Activated CD4-positive, alpha-beta T cell treated with anti-CD3 and anti-CD28 coated beads, Interleukin-2, amount 50 U/mL, for 24 hours (primary cell): ENCODE measurements at places on chromosomes 13 and 19.
A peak's percentile ranks its signal among the peaks of the same experiment; 100 is the strongest.

GRCh38 chr19:14022469-14022868 is 5.5 kb upstream of the RLN3 start:
- no peak for DNase-seq

GRCh38 chr19:12783291-12783848 is 7.9 kb upstream of the JUNB start:
- DNase-seq = no peak

DNA sequence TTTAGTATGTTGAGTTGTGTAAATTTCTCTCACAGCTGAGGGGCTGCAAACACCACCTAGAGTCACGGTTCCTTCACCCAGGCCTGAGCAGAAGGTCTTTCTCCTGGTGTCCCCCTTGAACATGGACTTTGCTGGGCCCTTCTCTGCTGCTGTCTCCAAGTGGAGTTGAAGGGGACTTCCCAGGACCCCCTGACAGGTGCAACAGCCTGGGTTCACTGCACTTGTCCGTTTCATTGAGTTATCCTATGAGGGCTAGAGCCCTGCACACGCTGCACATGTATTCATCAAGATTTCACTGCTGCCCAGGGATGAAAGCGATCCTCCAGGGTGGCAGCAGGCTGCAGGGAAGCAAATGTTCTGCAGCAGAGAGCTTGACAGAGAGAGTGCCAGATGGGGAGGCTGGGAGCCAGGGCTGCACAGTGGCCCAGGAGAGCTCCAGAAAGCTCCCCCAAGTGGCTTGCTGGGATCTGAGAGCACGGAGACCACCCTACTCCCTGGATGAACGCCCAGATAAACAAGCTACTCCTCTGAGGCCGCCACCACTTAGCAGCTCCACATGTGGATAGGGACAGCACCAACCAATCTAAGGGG is 10.3 kb downstream of the TMEM272 start:
- DNase-seq = no peak

- no peak for DNase-seq
These were observed 25.2 kb downstream of the RXFP2 start for GRCh38 chr13:31764556-31764955.

- DNase-seq = no peak
These were observed 86.2 kb upstream of the FRY start for GRCh38 chr13:31945202-31945961.

GRCh38 chr19:48216933-48217332 is 38.8 kb downstream of the CARD8 start:
- DNase-seq = no peak

GRCh38 chr13:113297370-113298042 is 467 bp downstream of the LAMP1 start:
- peak; percentile 24 for DNase-seq

GRCh38 chr19:13154241-13154778 is 4.1 kb downstream of the IER2 start:
- DNase-seq = peak; percentile 51

GRCh38 chr13:100088644-100089464 is at the start of gene PCCA:
Gene PCCA, plus strand, starts transcription at chr13:100089093. Its CDS starts 28 bp downstream, at chr13:100089121.
- DNase-seq = peak; percentile 76

DNA sequence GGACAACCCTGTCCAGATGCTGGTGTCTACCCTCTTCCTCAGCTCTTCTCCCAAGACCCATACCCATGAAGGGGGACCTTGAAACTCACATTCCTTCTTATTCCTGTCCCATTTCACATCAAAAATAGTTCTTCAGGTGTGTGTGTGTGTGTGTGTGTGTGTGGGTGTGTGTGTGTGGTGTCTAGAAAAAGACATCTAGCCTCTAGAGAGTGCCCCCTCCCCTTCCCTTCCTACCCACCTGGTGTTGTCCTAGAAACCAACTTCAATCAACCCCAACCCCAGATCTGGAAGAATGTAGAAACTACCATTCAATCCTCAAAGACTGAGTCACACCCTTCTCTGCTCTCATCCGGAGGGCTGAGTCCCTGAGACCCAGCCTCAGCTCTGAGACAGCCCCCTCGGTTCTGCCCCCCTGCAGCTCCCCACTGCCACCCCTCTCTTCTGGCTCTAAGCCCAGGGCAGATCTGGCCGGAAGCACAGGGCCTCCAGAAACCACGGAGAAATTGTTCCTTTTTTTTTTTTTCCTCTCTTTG is 3.5 kb downstream of the KCNN4 start:
- no peak for DNase-seq

DNA sequence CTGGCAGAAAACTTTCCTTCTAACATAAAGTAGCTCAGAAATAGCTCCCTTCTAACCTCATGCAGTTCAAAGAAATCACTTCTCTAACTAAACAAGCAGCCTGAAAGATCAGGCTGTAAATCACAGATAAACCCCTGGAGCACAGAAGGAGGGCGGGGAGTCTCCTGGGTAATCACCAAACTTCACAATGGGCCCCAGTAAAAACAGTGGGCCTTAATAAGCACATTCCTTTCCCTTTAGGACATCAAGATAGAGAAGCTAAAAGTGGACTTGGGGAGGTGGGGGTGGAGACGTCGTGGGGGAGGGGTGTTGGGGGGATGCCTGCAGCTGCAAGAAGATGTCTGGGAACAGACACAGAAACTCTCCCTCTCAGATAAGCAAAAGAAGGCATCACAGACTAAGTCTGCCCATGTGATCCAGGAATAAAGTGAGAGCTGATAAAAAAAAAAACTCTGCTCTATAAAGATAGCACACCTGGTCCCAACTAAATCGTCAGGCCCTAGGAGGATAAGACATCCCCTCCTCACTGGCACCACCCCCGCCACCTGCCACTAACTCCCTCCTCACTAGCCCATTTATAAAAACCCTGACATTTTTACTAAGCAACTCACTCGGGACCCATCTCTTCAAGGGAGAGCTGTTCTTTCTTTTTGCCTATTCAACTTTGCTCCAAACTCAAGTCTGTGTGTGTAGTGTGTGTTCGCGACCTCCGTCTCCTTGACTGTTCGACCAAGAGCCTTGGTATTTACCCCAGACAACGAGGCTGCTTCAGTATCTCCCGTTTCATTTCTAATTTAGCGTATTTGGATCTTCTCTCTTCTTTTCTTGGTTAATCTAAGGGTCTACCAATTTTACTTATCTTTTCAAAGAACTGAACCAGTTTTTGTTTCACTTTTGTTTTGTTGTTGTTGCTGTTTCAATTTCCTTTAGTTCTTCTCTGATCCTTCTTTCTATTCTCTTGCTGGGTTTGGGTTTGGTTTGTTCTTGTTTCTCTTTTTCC is 31.7 kb downstream of the DNAJC15 start:
- DNase-seq = no peak

- DNase-seq = no peak
These were observed 53.1 kb downstream of the FOXO1 start for GRCh38 chr13:40613192-40613818.

DNA sequence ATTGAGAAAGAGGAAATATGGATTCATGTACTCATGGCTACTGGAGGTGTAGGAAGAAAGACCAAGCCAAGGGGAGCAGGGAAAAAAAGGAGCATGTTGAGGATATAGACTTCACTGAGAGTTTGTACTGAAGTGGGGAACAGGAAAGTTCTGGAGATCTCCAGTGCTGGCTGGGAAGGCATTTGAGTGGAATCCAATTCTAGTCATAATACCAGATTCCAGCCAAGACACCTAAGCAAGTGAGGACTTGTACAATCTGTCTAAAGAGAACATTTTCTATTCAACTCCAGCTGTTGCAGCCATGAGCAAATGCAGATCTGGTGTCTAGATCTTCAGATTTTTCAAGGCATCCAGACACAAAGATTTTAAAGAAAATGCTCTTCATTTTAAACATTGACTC is 412.5 kb downstream of the OXGR1 start:
- no peak for DNase-seq

GRCh38 chr13:113410472-113411201 is 42.7 kb downstream of the ADPRHL1 start:
- no peak for DNase-seq

- no peak for DNase-seq
These were observed 687.1 kb upstream of the SLITRK1 start for GRCh38 chr13:84569366-84569765.

GRCh38 chr19:38898788-38899446 is 501 bp downstream of the SIRT2 start:
- no peak for DNase-seq

GRCh38 chr19:51140441-51140840 is 1.7 kb upstream of the SIGLEC7 start:
- no peak for DNase-seq

DNA sequence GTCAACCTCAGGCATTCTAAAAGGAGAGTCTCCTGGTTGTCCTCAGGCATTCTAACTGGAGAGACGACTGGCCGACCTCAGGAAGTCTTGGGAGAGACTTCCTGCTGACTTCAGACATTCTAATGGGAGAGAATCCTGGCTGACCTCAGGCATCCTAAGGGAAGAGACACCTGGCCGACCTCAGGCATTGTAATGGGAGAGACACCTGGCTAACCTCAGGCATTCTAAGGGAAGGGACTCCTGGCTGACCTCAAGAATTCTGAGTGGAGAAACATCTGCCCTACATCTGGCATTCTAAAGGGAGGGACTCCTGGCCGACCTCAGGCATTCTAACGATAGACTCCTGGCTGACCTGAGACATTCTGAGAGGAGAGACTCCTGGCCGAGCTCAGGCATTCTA is 1353.3 kb downstream of the UQCRFS1 start:
- no peak for DNase-seq

GRCh38 chr19:585551-586110 is 4.0 kb upstream of the HCN2 start:
- DNase-seq = no peak

DNA sequence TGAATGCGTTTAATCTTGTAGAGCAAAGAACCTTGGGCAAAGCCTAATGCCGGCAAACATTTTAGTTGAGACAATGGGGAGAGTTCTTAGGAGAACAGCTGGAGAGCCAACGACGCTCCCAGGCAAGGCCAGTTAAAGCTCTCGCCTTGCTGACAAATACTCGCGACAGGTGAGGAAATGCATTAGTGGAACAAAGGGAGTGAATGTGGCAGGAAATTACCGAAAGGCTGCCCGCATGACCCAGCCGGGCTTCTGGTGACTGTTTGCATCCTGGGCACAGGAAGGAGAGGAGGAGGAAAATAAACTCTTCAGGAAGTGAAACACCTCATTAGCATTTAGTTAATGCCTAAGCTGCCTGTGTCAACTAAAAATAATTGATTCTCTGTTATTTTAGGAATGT is 74.6 kb downstream of the SHISA2 start:
- no peak for DNase-seq

GRCh38 chr19:533364-534058 is 2.0 kb downstream of the CDC34 start:
- DNase-seq = no peak

GRCh38 chr19:19425170-19425875 is 19.8 kb downstream of the GATAD2A start:
- no peak for DNase-seq

DNA sequence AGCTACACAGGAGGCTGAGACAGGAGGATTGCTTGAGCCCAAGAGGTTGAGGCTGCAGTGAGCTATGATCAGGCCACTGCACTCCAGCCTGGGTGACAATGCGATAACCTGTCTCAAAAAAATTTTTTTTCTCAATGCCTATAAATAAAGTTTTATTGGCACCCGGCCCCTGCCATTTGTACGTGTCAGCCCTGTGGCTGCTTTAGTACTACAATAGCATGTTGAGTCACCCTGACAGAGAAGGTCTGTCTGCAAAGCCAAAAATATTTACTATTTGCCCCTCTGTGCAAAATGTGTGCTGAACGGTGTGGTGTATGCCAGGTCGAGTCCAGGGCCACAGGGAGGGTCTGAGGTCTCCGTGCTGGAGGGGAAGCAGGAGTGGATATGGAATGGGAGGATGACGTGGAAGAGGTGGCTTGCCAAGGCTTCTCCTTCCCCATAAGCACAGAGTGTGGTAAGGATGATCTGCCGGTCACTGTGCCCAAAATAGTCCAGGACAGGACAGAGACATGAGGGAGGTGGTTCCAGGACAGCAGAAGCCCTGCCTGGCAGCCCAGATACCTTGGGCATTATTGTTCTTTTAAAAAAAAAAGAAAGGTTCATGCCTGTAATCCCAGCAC is 10.0 kb downstream of the NMRK2 start:
- no peak for DNase-seq

DNA sequence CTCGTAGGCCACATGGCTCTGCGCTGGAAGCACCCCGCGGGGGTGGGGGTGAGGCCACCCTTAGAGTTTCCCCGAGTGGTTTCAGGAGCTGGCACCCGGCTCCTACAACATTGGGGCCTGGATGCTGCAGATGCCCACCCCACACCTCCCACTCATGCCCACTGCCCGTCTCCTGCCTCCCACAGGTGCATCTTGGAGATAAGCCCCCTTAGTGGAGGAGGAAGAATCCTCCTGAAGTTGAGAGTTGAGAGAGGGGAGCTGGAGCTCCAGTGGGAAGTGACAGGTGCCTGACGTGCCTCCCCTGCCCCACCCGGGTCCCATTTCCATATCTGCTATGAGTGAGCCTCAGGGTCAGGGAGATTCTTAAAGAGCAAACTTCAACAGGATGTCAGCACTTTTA is 341.3 kb downstream of the TEX29 start:
- no peak for DNase-seq

DNA sequence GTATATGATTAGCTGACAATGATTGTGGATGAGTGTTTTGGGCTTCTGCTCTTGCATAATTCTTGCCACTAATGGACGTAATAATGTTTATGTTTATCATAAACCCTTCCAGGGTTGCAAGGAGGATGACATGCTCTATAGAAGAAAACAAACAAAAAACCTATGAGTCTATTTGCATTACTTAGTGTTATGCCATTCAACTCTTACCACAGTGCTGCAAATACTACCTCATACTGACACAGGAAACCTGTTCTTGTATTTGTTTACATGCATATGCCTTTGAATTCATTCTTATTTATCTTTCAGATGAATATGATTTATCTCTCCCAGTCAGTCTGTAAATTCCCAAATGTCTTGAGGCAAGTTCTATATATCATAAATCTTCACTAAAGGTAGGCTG is 39.6 kb upstream of the FREM2 start:
- no peak for DNase-seq

DNA sequence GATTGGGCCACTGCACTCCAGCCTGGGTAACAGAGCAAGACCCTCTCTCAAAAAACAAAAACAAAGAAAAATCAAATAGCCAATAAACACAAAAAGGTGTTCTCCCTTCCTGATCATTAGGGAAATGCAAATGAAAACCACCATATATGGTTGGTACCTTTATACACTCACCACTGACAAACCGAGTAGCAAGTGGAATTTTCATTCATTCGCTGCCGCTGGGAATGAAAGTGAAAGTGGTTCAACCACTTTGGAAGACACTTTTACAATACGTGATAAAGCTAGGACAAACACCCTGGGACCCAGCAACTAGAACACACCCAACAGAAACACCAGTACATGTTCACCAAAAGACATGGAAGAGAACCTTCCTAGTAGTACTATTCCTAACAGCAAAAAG is 21.0 kb downstream of the GRIK5 start:
- DNase-seq = no peak

- no peak for DNase-seq
These were observed 25.6 kb upstream of the PCCA start for GRCh38 chr13:100063333-100063732.

DNA sequence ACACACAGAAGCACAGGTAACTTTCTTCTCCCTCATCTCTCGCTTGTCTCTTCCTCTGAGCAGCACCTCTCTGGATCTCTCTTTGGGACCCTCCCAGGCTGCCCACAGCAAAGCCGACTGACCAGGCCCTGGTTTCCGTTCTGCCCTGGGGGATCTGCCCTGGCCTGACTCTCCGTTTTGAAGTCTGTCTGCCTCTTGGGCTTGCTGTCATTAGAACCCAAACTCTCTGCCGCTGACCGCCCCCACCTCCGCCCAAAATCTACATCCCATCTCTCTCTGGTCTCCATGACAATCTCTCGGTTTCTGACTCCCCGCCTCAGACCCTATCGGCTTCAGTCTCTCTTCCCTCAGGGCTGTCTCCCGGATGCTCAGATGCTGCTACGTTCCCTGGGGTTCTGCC is 6.9 kb downstream of the KCNC3 start:
- DNase-seq = no peak

- DNase-seq = no peak
These were observed 378.0 kb downstream of the TBC1D4 start for GRCh38 chr13:75103976-75104375.
